Mesendoderm (in vitro differentiated cells): ENCODE measurements at places on chromosomes 2 and 18.

GRCh38 chr2:241909769-241910168 is 40.2 kb downstream of the RTP5 start:
- no peak for DNase-seq

DNA sequence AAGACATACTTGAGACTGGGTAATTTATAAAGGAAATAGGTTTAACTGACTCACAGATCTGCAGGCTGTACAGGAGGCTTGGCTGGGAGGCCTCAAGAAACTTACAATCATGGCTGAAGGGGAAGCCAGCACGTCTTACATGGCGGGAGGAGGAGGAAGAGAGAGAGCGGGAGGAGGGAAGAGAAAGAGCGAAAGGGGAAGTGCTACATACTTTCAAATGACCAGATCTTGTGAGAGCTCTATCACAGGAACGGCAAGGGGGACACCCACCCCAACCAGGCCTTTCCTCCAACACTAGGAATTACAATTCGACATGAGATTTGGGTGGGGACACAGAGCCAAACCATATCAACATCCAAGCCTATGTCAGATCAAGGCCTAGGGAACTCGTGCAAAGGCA is 24.2 kb downstream of the MYL12B start:
- no peak for DNase-seq

DNA sequence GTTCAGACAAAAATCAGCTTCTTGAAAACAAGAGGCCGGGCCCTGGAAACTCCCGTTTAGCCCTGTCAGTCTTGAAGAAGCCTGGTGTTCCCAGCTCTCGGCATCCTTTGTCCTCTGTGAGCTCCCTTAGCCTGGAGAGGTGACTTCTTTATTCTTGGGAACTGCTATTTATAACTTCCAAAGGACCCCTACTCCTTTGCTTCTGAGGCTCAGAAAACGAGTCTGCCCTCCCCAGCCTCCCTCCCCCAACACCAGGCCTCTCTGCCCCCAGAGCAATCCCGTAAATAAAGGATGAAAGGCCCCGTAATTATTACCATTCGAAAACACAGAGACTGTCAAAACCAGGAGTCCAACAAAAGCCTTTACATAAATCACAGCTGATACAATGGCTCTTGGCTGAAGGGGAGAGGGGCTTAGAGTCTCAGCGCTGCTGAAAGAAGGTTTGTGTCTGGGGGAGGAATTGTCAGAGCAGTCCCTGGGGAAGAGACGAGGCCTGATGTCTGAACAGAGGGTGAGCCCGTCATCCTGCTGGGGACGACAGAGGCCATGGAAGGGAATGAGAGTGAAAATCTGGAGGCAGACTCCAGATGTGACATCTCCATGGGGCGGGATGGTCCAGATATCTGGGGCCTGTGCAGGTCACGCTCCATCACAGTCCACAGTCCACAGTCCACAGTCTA is 283.0 kb downstream of the MYCN start:
- no peak for DNase-seq

DNA sequence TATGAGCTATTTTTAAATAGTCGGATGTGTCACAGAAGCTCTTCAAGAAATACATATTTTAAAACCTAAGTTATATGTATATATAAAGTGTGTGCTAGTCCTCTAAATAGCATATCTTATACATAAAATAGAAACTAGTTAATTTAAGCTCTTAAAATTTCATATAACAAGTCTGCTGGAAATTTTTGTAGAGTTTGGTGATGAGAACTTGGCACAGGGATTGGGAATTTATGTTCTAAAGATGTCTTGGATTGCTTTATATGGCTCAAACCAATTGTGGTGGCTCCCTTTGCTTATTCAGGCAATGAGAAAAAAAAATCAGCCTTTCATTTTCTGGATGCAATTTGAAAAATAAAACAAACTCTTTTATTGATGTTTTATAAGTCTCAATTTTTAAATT is 142.8 kb upstream of the KCNJ3 start:
- DNase-seq: no peak

DNA sequence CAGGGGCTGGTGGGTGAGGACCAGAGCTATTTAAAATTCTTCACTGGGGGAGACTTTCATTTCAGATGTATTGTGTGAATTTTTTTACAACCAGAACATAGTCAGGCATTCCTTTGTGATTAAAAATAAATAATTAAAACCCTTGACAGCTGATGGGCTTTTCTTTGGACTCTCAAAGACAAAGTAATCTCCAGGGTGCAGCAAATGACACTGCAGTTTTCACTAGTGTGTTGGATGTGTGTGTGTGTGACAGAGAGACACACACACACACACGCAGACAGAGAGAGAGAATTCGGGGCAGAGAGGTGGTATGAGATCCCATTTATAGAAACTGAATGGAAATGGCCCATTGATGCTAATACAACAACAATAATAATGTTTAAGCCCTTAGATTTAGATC is 10.3 kb upstream of the GALNT14 start:
- no peak for DNase-seq
